ENCODE measurements at places on chromosomes 11 and 22.

DNA sequence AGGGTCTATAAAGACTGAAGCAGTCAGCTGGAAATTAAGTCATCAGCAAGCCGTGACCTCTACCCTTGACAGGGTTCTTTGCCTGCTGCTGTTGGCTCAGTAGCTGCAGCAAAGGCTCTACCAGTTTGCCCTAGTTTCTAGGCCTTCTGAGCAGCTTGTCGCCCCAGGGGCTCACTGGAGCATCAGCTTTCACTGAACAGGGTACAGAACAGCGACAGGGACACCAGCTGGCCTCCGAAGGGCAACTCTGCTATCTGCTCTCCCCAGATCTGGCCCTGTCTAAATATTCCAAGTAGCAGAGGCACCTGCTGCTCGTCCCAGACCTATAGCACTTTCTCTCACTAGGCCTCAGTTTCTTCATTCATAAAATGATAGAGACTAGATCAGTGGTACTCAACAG, 42.4 kb downstream of the SMCO4 start:
- no peak for DNase-seq

GRCh38 chr22:23145878-23146470, 697 bp downstream of the RAB36 start:
- no peak for DNase-seq

DNA sequence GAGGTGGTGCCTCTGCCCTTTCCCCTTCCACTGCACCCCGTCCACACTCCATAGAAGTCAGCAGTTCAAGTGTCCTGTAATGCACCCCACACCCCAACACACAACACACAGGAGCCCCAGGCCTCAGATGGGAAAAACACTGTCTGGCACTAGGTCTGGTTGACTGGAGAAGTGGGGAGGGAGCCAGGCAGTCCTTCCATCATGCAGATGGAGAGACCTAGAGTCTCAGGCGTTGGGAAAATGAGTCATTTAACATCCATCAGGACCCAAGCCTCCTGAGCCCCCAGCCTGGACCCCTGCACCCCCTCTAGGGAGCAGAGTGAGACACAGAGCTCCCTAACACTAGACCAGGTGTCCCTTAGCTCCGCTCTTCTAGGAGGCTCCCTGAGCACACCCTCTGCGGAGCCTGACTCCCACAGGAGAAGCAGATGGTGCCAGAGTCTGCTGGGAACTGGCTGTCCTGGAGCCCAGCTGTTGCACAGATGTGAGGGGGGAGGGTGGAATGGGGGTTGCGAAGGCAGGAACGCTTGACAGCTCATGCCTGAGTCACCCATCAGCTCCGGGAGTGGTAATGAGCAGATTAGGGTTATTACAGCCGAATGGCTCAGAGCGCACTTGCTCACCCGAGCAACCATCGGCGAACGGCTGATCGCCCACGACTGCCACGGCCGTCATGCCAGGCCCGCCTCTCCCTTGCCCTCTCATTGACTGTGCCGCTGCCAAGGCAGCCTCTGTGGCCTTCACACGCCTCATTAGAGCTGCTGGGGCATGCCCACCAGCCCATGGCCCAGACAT, 22.1 kb upstream of the SYT7 start:
- no peak for DNase-seq

GRCh38 chr11:112129656-112130055, 34.2 kb downstream of the IL18 start:
- no peak for DNase-seq

DNA sequence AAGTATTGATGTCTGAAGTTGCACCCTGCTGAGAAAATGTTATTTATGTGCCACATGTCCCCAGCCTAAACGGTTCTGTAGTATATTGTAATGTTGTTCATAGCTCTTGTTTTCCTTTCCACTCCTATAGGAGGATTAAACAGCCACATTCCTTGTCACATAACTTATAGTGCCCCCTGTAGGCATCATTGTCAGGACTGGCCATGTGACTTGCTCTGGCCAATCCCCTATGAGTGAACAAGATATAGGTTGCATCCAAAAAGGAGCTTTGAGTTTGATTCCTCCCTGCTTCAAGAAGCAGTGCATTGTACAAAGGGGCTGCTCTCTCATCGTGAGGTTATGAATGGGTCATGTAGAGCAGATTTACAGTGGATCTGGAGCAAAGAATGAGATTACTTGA, 717.6 kb upstream of the ANO5 start:
- DNase-seq = no peak

DNA sequence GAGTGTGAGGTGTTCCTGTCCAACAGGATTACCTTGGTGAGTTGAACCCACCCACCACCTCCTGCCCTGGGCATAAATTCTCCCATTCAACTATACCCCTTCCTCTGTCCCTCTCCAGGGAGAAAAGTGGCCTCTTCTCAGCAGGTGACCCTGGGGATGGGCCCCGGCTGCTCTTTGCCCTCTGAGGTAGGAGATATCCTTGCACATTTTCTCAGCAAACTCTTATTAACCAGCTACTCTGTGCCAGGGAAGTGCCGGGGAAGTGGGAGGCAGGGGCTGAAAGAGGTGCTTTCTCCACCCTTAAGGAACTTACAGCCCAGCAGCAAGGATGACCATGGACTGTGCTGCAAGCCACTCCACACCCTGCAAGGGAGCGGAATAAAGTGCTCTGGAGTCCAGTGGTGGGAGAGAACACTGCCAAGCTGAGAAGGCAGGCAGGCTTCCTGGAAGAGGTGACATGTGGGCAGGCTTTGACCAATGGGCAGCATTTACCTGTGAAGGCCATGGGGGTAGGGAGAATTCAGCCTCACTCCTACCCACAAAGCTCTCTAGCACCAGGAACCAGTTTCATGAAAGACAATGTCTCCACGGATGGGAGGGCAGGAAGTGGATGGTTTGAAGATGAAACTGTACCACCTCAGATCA, 21.9 kb upstream of the OAF start:
- no peak for DNase-seq

GRCh38 chr11:69587454-69588090, 53.4 kb upstream of the CCND1 start:
- no peak for DNase-seq

All from neural crest cell (in vitro differentiated cells).